Stimulated activated CD4-positive, alpha-beta T cell treated with anti-CD3 and anti-CD28 coated beads, Interleukin-2, amount 100 ng/mL, for 4 hours (primary cell): ENCODE measurements at places on chromosomes 6 and 20.

DNA sequence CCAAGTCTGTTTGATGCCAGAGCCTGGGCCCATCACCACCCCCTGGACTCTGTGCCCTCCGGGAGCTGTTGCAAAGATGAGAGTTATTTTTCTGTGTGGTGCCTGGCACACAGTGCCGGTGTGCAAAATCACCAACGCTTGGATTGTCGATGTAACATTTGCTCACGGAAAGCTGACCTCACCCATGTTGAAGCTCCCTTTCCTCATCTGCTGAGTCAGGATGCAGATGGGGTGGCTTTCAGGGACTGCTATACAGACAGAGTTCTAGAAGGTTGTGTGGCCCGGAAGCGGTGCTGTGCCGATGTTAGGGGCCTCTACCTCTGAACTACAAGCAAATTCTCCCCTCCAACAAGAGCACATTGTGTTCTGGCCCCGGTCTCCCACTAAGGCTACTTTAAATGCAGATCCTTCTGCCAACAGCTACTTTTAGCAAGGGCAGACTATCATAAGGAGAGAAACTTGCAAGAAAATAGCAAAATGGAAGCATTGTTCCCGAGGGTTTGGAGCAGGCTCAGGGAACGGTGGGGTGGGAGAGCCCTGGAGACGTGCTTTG is 34.0 kb downstream of the EYA2 start:
- no peak for DNase-seq

- DNase-seq, result no peak
Observed at GRCh38 chr6:140590641-140591040, 1216.2 kb upstream of the CITED2 start.

GRCh38 chr20:36462440-36463211 is 78.7 kb upstream of the MYL9 start:
- no peak for DNase-seq

GRCh38 chr6:2876210-2877056 is 26.7 kb downstream of the SERPINB9 start:
- no peak for DNase-seq

GRCh38 chr6:20186981-20187380 is 25.3 kb downstream of the MBOAT1 start:
- DNase-seq, result no peak

DNA sequence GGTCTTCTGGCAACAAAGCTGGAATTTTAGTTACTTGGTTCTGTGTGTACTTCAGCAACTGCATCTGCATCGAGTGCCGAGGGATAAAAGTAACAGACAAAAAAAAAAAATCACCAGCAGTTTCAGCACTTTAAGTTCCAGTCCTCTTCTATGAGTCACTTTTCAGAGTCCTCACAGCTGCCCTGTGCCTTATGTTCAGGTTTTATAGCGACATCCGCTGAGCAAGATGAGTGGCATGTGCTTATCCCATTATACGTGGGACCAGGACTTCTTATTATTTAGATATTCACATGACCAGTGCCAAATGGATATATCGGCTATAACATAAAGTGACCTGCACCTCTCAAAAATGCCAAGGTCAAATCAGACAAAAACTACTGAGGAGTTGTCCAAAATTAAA is 242.9 kb downstream of the FOXA2 start:
- DNase-seq, result no peak

- no peak for DNase-seq
Observed at GRCh38 chr6:111239461-111239860, 152.2 kb downstream of the SLC16A10 start.

DNA sequence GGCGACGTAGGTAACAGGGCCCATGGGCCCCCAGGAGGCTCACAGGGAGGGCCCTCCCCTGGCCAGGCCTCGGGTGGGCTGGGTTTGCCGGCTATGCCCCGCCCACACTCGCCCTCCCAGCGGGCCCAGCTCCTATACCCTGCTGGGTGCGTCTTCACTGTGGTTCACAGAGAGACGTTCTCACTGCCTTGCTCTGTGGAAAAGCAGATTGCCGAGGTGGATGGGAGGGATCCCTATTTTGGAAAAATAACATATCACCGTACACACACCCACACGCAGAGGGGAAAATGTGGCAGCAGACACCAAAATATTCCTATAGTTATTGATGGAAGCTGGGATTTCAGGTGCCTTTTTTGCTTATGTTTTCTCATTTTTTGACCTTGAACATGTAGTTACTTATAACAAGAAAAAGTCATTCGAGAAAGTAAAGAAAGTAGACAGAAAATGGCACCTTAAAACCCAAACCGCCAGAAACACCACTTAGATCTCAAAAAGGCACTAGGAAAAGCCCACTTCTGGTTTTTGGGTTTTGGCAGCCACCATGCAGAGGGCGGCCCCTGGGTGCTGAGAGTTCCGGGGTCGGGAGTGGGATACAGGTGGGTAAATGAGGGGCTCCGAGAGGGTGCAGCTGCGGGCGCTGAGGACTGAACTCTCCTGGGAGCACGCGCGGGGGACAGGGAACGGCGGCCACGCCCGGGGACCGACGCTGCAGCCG is 49.4 kb downstream of the TMEM242 start:
- peak; percentile 63 for DNase-seq

GRCh38 chr20:25437153-25437581 is 29.7 kb downstream of the GINS1 start:
- DNase-seq, result no peak

DNA sequence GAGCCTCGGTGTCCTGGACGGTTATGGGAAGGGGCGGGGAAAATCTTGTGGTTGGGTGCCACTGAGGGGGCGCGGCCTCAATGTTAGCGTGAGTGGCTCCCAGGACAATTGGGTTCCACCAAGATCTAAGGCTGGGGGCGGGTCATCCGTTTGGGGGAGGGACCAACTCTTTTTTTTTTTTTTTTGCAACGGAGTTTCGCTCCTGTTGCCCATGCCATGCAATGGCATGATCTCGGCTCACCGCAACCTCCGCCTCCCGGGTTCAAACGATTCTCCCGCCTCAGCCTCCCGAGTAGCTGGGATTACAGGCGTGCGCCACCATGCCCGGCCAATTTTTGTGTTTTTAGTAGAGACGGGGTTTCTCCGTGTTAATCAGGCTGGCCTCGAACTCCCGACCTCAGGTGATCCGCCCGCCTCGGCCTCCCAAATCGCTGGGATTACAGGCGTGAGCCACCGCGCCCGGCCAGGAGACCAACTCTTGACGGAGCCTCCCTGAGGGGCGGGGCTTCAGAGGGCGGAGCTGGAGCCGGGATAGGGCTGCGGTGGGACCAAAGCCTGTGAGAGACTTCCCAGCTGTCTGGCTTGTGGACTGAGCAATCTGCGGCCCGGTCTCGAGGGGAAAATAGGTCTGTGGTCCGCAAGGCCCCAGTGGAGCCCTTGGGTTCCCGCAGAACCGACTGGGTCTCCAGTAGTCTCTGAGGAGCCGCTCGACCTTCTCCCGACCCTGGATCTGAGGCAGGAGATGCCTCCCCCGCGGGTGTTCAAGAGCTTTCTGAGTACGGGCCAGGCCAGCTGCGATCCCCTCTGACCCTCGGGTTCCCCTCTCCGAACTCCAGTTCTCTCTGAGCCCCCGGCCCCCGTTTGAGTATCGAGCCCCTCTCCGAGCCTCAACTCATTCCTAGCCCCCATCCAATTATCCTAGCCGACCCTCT is 1.1 kb downstream of the SPAG4 start:
- no peak for DNase-seq

GRCh38 chr6:16146028-16146427 is 17.1 kb downstream of the MYLIP start:
- no peak for DNase-seq

- DNase-seq, result no peak
Observed at GRCh38 chr6:108454356-108454755, 106.4 kb upstream of the FOXO3 start.
